ENCODE measurements at places on chromosomes 6 and 20.
A peak's percentile ranks its signal among the peaks of the same experiment; 100 is the strongest.

- DNase-seq, result no peak
Measured at GRCh38 chr6:113112086-113112485, 745.1 kb upstream of the MARCKS start.

- no peak for DNase-seq
Measured at GRCh38 chr20:50101887-50102286, 11.1 kb downstream of the UBE2V1 start.

- no peak for DNase-seq
Measured at GRCh38 chr6:135261872-135262725, 81.0 kb downstream of the MYB start.

- no peak for DNase-seq
Measured at GRCh38 chr6:130065609-130066156, 47.3 kb downstream of the L3MBTL3 start.

DNA sequence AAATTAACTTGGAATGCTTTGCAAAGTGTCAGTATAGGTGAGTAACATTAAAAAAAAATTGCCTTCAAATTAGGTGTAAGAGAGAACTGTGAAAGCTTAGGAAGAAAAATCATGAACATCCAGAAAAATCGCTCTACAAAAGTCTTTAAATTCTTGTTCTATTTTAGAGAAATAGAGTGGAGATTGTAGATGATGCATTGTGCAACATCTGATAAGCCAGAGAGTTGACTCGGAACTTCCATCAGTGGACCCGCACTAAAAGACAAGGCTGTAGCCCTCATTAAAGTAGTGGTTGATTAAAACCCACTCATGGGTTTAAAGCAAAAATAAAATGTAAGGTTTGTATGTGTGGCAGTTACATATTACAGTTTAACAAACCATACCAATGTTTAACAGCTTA lies 35.8 kb downstream of the MAP3K4 start:
- DNase-seq, result no peak

DNA sequence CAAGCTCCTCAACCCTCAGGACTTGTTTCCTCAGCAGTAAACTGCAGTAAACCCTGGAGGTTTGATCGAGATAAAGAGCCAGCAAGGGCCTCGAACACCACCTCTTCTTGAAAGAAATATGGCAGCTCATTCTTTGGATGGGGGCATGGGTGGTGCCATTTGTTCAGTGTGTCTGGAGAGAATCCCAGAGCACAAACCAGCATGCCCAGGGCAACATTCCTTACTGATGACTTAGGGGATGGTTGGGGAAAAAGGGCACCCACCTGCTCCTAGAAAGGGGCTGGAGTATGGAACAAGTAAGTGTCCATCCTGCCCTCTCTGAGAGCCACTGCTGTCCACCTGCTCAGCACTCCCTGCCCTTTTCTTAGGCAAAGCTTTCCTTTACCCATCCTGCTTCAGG lies 31.3 kb upstream of the ZFAND3 start:
- DNase-seq, result no peak

DNA sequence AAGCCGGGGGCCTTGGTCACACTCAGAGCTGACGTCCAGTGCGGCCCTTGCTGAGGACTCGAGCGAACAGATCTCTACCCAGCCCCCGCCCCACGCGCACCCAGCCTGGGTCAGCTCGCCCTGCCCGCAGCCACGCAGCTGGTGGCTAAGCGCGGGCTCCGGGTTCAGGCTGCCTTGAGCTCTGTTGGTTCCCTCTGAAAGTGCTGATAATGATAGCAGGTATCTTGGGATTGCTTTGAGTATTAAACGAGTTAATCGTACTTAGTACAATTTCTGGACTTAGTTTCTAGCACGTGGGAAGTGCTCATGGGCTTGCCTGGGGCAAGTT lies 88.1 kb upstream of the TGM3 start:
- peak; percentile 18 for DNase-seq

GRCh38 chr6:43983191-43983590 lies 144.1 kb downstream of the MRPL14 start:
- DNase-seq, result no peak

DNA sequence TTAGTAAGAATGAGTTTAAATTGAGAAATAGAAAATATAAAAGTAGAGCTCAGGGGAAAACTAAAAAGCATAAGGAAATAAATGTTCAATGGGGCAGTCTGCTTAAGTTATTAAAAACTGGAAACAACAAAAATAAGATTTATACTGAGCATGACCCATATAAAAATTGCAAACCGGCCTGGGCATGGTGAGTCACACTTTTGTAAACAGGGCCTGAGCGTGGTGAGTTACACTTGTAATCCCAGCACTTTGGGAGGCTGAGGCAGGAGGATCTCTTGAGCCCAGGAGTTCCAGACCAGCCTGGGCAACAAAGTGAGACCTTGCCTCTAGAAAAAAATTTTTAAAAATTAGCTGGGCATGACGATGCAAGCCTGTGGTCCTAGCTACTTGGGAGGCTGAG lies 74.6 kb downstream of the TMEM244 start:
- DNase-seq, result no peak

GRCh38 chr20:51799401-51799860 lies 2.9 kb downstream of the SALL4 start:
- no peak for DNase-seq

- DNase-seq, result peak; percentile 62
Measured at GRCh38 chr20:478949-479429, 16.7 kb upstream of the TBC1D20 start.

DNA sequence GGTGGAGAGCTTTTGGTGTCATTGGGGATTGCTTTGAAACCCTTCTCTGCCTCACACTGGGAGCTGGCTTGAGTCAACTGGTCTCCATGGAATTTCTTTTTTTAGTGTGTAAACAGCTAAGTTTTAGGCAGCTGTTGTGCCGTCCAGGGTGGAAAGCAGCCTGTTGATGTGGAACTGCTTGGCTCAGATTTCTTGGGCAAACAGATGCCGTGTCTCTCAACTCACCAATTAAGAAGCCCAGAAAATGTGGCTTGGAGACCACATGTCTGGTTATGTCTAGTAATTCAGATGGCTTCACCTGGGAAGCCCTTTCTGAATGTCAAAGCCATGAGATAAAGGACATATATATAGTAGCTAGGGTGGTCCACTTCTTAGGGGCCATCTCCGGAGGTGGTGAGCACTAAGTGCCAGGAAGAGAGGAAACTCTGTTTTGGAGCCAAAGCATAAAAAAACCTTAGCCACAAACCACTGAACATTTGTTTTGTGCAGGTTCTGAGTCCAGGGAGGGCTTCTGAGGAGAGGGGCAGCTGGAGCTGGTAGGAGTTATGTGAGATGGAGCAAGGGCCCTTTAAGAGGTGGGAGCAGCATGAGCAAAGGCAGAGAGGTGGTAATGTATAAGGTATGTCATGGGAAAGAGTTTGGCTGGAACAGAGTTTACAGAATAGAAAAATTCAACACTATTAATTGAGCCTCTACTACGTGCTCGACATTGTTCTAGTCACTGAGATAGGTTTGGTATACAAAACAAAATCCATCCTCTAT lies 31.2 kb downstream of the SRSF3 start:
- DNase-seq, result no peak

DNA sequence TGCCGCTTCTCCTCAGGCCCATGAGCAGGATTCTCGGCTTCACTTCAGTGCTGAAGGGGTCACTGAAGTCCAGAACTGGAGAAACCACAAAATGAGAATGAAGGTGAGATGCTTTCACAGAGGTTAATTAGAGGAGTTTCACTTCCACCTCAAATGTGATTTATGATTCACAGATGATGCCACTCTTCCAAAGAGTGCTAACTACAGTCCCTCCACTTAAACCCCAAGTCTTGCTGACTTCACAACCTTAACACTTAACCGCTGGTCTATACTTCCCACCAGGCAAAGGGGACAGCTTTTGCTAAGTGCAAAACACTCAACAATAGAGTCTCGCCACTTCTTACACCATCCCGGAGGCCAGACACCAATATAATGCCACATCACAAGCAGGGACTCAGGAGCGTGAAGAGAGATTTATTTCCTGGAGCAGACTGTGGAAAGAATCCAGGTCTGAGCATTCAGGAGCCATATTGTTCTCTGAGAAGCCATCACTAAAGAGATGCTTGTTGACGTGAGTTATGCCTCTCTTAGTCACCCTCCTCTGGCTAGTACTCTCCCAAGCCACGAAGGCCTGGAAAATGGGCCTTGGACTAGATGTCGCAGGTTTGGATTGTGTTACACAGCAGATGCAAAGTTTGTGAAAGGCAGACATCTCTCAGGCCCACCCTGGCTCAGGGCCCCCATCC lies 24.4 kb downstream of the RRAGD start:
- no peak for DNase-seq

DNA sequence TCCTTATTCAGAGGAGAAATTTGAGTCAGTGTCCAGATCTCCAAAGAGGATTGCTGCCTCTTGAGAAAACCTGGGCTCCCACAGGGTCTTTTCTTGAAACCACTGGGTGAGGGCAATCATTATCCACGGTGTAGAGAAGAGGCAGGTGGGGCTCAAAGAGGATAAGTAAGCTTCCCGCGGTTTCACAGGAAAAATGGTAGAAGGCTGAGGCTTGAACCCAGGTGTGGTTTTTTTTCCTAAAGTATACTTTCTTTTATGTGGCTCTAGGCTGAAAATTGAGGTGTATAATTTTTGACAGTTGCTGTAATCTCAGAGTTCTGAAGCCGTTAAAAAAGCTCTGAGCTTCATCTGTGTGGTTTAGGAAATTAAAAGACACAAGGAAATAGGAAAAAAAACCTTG lies 164.5 kb downstream of the FARS2 start:
- no peak for DNase-seq

- DNase-seq, result no peak
Measured at GRCh38 chr20:19462491-19462890, 250.0 kb downstream of the SLC24A3 start.

DNA sequence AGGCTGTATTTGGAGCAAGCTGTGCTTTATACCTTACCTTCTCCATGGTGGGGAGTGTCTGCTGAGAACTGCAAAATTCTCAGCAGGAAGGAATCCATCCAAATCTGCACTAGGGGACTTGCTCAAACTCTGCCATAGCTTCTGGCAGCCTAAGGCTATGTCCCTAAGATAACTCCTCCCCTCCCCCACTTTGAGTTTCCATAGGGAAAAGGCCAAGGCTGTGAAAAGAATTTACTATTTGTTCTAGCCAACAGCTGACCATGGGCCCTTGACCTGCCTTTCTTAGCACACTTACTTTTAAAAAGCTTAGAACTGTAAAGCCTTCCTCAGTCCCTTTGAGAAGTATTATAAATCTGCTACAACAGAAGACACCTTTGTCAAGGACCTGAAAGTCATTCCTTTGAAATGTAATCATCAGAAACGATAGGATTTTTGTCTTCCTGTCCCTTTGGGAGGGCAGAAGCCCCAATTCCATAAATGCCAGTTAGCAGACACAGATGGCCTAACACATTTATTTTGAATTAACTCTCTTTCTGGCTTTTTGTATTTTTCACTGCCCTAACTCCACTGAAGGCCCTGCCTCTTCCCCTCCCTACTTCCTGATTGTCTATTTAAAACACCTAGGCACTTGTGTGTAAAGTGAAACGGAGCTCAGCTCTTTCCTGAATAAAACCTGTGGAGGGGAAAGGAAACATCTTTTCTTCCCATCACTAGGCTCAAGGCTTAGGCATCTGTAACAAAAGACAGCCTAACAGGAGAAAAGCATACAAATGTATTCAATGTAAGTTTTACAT lies 157.1 kb downstream of the AKAP7 start:
- no peak for DNase-seq

DNA sequence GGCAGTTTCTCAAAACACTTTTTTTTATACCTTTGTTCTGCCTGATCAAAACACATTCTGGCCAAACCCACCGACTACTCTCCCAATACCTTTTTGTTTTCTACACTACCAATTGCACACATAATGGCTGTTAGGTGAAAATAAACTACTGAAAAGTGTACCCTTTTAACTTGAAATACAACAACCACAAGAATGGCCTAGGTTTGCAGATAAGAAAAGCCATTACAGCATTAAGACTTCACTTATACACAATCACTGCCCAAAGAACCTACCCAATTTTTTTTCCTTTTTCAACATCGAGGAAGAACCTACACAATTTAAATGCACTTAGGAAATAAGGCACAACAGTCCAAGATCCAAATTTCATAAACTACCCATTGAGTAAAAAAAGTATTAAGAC lies 1.8 kb downstream of the SEC63 start:
- DNase-seq, result no peak

DNA sequence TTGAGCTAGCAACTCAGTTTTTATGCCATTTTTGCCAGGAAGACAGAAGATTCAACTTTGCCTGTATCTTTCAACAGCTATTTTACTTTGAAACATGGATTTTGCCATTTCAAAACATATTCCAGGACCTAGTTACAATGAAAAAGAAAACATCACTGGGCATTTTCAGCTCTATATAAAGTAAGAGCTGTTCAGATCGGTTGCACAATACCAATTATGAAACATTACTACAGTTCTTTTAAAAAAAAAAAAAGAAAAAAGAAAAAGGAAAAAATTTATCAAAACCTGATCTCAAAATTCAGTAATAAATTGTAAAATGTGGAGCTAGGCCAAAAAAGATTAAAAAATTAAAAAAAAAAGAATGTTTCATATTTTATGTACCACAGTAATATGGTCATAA lies 15.6 kb downstream of the BCLAF1 start:
- DNase-seq, result no peak

DNA sequence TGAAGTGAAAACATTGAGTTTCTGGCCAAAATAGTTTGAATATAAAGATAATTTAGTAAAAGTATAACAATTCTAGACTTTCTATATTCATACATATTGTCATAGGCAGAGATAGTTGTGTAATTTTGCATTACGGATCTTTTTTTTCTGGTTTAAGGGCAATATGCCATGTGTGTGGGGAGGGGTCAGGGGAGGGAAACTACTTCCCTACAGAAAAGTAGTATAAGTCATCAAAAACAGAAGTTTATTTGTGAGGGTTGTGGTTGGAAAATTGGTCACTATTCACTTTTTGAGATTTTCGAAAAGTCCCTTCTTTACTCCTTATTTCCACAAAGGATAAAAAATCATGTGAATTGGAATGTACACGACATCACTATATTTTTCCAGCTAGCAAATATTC lies 288.2 kb upstream of the PREP start:
- no peak for DNase-seq

- DNase-seq, result no peak
Measured at GRCh38 chr6:6612308-6612707, 23.8 kb downstream of the LY86 start.

- peak; percentile 64 for DNase-seq
Measured at GRCh38 chr20:32152421-32153155, 43.1 kb downstream of the TM9SF4 start.

DNA sequence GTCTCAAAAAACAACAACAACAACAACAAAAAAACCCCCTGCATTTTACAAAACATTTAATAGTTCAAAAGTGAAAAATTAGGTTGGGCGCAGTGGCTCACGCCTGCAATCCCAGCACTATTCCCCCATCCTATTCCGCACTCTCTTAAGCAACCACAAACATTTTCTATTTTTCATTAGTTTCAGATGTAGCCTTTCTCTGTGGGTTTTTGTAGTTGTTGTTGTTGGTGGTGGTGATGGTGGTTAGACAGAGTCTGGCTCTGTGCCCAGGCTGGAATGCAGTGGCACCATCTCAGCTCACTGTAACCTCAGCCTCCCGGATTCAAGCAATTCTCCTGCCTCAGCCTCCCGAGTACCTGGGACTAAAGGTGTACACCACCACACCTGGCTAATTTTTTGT lies 6.4 kb upstream of the GMNN start:
- no peak for DNase-seq

GRCh38 chr6:137416376-137417109 lies 77.7 kb downstream of the OLIG3 start:
- no peak for DNase-seq

GRCh38 chr20:53244711-53245110 lies 272.6 kb downstream of the TSHZ2 start:
- no peak for DNase-seq

GRCh38 chr6:148240861-148241477 lies 101.7 kb upstream of the SASH1 start:
- DNase-seq, result no peak
